Stimulated activated CD8-positive, alpha-beta memory T cell treated with anti-CD3 and anti-CD28 coated beads, Interleukin-4, amount 100 ng/mL, for 4 hours (primary cell): ENCODE measurements at places on chromosomes 1 and 21.
A peak's percentile ranks its signal among the peaks of the same experiment; 100 is the strongest.

GRCh38 chr1:228345201-228345930 is 61.3 kb downstream of the TRIM11 start:
- DNase-seq, result no peak

DNA sequence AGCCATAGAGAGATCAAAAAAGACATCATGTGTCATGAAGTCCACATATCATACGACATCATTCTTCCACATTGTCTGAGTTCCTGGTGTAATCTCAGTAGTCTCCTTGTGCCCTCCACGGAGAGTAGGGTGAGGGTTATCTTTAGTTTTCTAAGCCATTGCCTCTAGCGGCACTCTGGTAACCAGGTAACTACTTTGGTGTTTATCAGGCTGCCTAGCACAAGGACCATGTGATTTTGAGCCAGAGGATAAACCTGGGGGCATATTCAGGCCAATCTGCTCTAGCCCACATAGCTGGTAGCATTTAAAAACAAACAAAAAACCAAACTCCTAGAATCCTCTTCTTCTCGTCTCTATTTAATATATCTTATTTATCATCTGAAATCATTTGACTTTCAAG is 147.4 kb downstream of the GDAP2 start:
- DNase-seq, result no peak

- no peak for DNase-seq
These were observed 339.3 kb downstream of the PAPPA2 start for GRCh38 chr1:176802316-176802715.

DNA sequence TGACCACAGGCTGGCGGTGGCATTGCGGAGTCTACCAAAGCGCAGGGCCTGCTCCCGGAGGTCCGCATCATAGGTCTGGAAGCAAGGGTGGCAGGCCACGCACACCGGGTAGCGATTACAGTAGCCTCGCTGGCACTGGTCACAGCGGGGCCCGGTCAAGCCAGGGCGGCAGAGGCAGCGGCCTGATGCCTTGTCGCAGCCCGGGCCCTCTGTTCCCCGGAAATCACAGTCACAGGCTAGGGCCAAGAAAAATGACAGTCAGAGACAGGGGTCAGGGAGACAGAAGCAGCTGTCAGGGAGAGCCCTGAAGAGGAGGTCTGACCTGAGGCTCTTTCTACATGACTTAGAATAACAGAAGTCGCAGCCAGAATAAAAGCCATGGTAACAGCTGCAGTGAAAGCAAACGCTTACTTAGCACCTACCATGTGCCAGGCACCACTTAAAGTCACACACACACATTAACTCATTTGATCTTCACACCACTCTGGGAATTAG is 26.4 kb downstream of the LAMB3 start:
- no peak for DNase-seq

GRCh38 chr1:29900104-29900679 is 663.9 kb downstream of the PTPRU start:
- no peak for DNase-seq

GRCh38 chr1:34792868-34793727 is at the start of gene GJA4:
Gene GJA4 (plus strand): TSS chr1:34792999. CDS start chr1:34794214, 1,215 bp downstream.
- no peak for DNase-seq

DNA sequence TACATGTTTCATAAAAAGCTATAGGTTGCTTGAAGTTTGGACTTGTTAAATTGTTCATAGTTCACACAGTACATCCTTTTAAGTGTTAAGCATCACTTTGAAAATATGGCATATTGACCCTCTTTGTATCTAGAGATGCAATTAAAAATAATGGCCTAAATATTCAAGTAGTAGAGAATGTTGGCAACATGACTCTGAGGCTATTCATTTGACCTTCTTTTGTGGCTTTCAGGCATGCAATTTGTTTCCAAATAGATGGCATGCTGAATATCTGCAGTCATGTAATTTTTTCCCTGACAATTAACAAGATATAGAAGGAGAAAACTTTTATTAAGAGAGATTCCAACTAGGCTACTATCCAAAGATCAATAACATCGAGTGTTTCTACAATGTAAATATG is 230.5 kb upstream of the ZRANB2 start:
- DNase-seq, result no peak

GRCh38 chr1:204706838-204707509 is 21.4 kb upstream of the LRRN2 start:
- no peak for DNase-seq

DNA sequence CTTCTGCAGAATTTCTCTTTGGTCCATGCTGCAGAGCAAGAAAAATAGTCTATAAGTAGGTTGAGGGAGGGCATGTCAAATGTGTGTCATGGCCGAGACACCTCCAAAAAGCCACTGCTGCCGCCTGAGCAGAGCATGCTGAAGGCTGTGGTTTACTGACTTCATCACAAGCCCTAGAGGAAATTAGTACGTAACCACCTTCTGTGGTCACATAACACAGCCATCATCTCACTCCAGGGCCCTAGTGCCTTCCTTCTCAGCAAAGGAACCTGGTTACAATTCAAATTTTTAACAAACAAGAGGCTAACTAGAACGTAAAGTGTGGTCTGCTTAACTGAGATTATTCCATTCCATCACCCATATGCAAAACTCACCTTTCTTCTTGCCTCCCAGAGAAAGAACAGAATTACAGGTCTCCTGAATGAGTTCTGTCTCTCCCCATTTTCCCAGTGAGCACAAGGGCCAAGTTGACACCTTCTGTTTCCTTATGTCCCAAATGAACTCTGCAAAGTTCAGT is at the start of gene PTPN22:
Gene PTPN22 (minus strand): TSS at position 116 of the 517 bp plus-strand sequence.
- DNase-seq, result peak; percentile 50

- no peak for DNase-seq
These were observed 15.5 kb downstream of the CHI3L2 start for GRCh38 chr1:111242805-111243523.

DNA sequence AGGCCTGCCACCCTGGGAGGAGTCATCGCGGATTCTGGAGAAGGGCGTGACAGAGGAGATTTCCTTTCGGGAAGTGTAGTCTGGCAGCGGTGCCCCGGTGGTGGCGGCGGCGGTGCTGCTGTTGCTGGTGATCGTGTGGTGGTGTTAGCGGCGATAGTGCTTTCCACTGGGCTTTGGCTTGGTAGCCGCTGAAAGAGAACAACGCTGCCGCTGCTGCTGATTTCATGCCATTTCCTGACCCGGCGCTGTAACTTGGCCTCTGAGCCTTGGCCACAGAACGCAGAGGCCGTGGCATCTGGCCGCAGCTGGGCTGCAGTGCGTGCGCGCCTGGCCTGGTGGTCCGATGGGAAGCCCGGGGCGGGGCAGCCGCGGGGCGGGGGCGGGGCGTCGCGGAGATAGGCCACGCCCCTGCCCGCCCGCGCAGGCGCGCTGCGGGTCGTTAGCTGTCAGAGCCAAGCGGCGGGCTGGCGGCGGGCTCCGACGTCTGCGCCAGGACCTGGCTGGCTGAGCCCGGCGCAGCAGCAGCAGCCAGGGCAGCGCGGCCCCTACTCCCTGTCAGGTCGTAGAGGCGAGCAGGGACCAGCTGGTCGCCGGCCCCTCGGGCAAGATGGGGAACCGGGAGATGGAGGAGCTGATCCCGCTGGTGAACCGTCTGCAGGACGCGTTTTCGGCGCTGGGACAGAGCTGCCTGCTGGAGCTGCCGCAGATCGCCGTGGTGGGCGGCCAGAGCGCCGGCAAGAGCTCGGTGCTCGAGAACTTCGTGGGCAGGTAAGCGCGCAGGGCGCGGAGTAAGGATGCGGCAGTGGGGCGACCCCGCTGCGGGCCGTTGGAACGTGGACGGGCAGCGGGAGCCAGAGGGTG is at the start of gene DNM3:
Gene DNM3 (plus strand): TSS at position 449 of the 861 bp plus-strand sequence. CDS start 159 bp downstream, at position 608.
- peak; percentile 41 for DNase-seq
